ENCODE measurements at places on chromosomes 16 and 17.

GRCh38 chr16:11386054-11386680 lies 40.9 kb downstream of the RMI2 start:
- no peak for DNase-seq

DNA sequence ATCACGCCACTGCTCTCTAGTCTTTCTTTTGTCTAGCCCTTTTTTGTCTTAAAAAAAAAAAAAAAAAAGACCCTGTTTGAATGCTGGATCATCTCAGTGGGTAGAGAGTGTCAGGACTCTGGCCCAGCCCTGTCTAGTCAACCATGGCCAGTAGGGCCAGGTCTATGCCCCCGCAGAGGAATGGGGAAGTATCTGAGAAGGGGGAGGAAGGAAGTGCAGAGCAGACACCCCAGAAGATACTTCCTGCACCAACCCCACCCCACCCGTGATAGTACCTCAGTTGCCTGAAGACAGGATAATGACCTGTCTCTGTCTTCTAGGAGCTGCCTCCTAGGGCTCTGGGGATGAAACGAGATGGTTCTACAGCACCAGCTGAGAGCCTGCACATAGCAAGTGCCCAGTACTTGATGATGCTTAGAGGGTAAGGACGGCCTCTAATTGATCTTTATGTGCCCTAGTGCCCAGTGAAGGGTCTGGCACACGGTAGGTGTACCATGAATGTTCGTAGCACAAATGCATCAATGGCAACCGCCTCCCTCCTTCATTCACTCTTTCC lies 55.4 kb downstream of the ABAT start:
- no peak for DNase-seq

DNA sequence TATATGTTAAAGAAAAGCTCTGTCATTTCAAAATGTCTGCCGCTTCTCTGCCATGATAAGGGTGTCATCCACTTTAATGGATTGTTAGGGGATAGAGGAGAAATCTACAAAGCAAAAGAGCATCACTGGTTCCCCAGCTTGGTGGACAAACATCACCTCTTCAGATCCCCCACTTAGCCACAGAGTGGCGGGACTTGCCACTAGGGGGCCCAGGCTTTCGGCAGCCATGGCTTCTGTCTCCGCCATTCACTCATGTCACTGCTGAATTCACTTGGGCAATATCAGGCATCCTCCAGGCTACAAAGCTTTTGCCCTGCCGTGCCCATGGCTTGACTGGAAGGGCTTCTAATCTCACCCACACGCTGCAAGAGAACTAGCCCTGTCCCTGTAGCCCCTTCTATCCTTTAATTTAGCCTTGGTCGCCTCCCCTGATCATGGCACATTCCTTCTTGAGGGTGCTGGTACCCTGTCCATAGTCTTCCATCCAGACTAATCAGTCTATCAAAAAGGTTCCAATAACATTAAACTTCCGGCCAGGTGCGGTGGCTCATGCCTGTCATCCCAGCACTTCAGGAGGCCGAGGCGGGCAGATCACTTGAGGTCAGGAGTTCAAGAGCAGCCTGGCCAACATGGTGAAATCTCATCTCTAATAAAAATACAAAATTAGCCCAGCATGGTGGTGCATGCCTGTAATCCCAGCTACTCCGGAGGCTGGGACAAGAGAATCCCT lies 34.7 kb downstream of the SBK1 start:
- DNase-seq = peak; percentile 52

DNA sequence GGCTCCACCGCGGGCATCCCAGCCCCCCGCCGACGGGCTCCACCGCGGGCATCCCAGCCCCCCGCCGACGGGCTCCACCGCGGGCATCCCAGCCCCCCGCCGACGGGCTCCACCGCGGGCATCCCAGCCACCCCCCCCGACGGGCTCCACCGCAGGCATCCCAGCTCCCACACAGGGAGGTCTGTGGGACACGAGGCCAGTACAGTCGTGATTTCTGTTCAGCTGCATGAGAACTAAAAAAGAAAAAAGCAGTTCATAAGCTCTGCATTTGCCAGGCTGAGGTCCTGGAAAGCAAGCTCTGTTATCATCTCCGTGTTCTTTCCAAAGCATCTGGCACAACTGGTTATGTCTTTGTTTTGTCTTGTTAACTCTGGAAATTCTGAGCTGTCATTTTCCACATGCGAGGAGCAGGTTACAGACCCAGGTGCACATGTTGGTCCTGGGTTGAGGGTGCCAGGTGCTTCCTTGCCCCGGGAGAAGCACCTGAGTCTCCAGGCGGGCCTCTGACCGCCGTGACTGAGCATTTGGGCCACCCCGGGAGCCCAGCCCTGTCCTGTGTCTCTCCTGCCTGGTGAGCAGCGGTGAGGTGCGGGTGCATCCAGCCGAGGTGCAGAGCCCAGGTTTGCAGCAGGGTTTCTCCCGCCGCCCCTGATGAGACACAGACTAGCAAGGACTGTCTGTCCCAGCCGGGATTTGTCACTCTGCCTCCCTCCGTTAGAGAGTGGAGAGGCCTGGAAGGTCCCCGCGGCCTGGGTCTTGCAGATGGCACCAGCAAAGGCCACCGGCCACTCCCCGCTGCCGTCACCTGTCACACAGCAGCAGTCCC lies 9.9 kb upstream of the WFIKKN1 start:
- no peak for DNase-seq

- peak; percentile 51 for DNase-seq
Observed at GRCh38 chr17:4498461-4499397, at the start of gene SPNS2. Gene SPNS2 (plus strand): TSS chr17:4498881. CDS start chr17:4499048, 167 bp downstream.

DNA sequence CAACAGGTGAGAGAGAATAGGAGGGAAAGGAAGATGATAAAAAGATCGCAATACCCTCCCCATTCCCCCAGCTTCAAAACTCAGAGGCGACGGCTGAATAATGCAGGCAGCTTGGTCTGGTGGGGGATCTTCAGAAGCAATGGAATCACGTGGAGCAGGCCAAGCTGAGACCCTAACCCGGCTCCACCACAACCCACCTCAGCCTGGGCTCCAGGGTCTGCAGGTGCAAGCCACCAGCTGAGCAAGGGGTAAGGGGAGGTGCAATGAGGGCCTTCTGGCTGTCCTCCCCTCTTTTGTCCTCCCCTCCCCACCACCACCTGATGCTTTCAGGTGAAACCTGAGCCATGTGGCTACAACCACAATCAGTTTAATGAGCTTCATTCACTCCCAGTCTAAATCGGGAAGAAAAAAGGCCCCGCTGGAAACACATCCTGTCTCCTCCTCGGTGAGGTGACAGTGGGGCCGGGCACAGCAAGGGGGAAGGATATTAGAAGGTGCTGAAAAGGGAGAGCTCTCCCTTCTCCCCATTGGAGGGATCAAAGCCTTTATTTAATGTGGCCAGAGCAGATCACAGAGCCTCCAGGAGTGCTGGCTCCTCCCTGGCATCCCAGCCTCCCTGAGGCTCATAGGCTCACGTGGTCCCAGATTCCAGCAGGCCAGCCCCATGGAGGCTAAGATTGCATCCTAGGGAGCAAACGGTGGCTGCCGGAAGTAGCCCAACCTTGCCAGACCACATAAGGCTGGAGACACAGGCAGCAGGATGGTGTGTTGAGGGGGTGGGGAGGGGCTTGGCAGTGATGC lies 261.0 kb downstream of the SOX9 start:
- peak; percentile 27 for DNase-seq

- no peak for DNase-seq
Observed at GRCh38 chr17:56581635-56582627, 11.6 kb upstream of the NOG start.

DNA sequence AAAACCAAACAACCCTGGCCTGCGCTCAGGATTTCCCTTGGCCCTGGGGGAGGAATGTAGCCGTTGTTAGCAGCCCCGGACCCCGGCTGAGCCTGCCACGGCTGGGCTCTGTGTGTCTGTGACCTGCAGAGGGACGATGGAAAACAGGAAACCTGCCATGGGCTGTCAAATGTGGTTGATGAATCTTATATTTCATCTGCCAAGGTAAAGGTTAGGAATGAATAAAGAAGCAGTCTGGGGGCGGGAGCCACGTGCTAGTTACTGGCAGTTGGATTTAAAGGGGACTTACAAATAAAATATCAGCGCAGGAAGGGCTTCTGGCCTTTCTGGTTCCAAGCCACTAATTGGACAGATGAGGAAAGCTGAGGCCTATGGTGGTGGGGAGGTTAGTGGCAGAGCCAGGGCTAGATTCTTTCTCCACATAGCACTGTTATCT lies at the start of gene KRT23:
KRT23 (minus strand) TSS at position 263 of the 436 bp plus-strand sequence. CDS start 1,043 bp downstream, outside the sequence.
- no peak for DNase-seq

GRCh38 chr16:56911771-56912571 lies 20.0 kb upstream of the HERPUD1 start:
- DNase-seq = no peak

GRCh38 chr17:4142107-4142900 lies 526 bp downstream of the ZZEF1 start:
- no peak for DNase-seq

- DNase-seq = no peak
Observed at GRCh38 chr17:7313088-7313889, 1.9 kb downstream of the GPS2 start.
